ENCODE measurements at places on chromosomes 5 and 9. TPM values are rescaled to one million over a fixed set of nuclear protein-coding genes. Genes with fewer than 3 reads are reported as not detected.

DNA sequence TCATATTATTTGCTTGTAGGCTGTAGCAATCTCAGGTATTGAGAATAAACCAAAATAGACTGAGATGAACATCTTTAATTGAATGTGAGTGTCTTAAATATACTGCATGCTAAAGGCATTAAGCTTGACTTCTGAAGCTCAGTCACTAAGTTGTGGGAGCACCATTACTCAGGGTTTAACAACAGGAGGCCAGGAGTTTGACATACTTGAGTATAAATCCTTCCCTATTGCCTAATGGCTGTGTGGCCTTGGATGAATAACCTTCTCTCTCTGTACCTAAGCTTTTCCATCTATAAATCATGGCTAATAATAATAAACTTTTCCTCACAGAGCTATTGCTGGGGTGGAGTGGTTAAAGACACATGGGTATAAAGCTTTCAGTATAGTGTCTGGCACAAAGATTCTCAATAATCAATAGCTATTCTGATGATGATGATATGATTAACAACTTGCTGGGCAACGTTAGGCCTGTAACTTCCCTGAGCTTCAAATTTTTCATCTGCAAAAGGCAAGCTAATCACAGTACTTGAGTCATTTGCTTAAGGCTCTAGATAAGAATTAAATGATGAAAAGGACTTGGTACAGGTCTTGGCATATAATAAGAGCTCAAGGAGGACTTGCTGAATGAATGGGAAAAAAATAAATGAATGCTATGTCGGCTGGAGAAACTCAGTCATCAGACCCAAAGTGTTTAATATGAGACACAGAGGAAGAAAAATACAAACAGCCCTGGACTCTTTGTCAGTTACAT lies 174.0 kb upstream of the IL12B start:
- DNase-seq = no peak

DNA sequence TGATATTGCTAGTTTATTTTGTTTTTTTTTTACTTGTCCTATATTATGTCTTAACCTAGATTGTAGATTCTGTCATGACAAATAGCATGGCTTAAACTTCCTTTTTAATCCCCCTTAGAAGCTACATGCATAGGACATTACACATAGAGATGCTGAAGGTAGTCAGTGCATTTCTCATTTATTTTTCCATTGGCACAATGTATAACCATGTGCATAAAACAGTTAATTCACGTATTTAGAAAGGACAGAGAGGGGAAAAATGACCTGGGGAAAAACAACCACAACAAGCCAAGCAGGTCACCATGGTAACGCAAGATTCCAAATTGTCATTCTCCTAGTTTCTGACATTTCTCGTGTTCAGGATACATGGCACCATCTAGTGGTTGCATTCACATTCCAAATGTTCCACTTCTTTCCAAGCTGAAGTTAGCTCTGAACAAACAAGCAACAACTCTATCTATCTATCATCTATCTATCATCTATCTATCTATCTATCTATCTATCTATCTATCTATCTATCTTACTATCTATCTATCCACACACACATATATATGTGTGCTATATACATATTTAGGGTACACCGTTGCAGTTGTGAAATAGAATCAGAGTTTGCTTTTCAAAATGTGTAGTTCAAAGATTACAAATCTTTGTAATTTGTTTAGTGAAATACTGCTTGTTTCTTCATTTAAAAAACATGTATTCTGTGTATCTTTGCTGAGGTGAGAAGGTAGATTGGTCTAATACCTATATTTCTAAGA lies 487.2 kb upstream of the ST8SIA4 start:
- peak; percentile 37 for DNase-seq

- DNase-seq = no peak
Observed at GRCh38 chr9:106174346-106174745, 480.0 kb downstream of the TMEM38B start.

DNA sequence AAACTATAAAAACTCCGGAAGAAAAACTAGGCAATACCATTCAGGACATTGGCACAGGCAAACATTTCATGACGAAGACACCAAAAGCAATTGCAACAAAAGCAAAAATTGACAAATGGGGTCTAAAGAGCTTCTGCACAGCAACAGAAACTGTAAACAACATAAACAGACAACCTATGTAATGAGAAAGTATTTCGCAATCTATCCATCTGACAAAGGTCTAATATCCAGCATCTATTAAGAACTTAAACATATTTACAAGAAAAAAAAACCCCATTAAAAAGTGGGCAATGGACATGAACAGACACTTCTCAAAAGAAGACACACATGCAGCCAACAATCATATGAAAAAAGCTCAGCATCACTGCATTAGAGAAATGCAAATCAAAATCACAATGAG lies 498.6 kb downstream of the HINT1 start:
- DNase-seq = no peak

DNA sequence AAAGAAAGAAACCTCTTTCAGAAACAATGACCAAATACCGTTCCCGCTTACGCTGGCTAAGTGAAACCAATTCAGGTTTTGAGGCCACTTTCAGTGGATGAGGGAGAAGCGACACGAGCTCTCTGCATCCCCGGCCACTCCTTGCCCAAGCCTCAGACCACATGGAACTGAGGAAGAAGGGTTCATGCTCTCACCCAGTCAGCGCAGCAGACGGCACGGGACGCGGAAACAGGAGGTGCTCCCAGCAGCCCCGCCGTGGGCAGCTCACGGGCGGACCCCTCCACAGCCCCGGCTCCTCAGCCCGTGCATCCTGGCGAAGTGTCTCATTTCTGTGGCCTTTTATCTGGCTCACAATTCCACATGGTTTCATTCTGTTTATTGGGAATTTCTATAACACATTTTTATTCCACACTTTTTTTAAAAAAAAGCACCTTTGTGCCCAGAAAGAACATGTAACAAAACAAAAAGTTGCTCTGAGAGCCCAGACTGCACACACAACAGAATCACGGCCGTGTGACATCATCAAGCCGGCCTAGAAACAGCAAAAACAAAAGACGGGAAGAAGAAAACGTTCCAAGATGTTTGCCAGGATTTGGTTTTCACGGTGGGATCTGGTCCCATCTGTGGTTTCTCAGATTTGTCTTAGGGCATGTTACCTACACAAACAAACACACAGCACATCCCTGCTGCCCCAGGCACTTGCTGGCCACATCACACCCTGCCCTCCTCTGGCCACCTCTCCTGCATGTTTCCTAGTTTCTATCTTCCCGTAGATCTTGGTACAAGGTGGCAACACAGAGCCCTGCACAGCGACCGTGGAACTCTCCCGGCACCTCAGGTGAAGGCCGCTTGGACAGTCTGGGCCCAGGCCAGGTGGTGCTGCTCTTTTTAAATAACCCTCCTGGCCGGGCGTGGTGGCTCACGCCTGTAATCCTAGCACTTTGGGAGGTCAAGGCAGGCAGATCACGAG lies 16.2 kb downstream of the QSOX2 start:
- no peak for DNase-seq

GRCh38 chr5:59296317-59297264 lies 596.9 kb downstream of the PDE4D start:
- peak; percentile 49 for DNase-seq

DNA sequence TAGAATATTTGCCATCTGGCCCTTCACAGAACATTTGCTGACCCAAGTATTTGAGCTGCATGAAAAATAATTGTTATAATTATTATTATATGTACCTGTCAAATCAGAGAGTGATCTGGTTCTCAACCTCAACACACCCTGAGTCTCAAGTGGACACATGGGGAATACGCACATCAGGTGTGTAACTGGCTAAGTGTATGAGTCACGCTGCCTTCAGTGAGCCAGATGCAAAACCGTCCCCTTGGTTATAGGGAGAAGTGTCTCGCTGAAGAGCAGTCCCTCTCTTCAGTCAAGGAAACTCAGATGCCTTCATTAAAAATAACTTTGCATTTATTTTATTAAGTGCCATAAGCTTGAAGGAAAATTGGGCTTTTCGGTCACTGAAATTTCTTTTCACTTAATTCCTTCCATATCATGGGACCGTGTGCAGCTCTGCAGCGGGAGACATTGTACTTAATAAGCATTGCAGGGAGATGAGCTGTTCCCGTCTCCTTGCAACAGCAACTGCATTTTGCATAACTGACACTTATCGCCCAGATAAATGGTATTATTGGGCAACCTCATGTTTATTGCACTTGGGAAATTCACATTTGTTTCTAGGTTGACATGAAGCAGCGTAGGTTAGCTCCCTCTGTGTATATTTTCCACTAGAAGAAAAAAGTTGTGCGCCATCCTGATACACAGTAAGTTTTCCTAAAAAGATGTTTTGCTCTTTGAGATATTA lies 512.3 kb upstream of the DAP start:
- no peak for DNase-seq

DNA sequence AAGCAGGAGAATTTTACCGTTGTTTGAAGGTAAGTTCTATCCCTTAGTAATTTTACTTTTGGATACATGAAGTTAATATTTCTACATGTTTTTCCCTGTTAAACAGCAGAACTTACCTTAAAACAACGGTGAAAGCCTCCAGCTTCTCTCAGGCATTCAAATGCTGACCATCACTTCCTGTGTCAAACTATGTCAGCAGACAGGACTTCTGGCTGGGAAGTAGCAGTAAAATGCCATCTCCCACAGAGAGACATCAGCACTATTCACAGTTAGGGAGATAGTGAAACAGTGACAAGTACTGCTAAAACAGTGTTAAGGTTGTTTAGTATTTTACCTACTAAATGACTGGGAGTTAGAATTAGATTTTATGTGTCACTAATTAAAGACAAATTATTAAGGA lies 34.2 kb upstream of the GOLGA1 start:
- DNase-seq = no peak

- no peak for DNase-seq
Observed at GRCh38 chr5:142063878-142064331, 44.7 kb upstream of the NDFIP1 start.

- DNase-seq = no peak
Observed at GRCh38 chr5:102649731-102650130, 105.4 kb upstream of the PAM start.

- DNase-seq = no peak
Observed at GRCh38 chr5:169279125-169279524, 21.8 kb downstream of the SLIT3 start.

DNA sequence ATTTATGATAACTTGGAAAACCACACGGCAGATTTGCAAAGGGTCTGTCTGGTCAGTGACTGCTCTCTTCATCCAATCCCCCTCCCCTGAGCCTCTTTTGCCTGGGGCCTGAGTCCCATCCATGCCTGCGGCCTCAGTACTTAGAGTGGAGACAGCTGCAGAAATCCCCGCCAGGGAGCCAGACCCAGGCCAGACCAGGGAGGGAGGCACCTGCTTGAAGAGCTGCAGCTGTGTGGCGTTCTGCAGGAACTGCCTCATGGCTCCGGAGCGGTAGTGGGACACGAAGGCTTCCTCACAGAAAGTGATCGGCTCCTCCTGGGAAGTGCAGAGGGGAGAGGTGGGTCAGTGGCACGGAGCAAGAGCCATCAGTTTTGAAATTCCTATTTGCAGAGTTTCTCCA lies 101.6 kb downstream of the CRB2 start:
- no peak for DNase-seq

DNA sequence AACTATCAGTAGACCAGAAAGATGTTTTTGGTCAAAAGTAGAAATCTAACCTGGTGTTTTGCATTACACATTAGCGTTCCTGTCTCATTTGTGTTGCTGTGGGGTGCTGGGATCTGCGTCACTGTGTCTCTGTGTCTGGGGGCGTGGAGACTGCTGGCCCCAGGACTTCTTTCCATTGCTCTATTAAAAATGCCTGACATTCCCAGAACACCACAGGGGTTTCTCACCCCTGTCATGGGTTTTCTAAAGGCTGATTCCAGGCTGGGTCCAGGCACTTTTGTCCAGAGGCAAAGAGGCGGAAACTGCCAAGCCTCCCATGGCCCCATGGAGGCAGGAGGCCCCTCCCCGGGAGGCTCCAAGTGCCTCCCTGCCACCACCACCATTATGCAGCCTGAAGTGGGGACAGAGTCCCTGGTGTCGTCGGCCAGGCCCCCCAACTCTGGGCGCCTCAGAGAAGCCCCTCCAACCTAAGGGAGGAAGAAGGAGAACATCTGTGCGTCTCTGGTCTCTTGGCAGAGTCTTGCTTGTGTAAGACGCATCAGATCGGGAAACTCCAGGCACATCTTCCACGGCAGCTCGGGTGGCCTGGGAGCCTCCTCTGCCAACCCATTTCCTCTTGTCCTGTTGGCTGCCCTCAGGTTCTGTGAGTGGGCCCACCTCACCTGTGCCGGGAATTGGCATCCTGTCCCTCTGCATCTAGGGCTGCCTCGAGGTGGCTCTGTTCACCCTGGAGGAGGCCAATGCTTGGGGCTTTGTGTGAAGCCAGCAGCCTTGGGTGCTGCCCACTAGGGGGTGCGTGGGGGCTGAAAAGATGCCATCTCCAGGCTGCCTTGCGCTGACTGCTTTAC lies 13.8 kb upstream of the PLEKHG4B start:
- no peak for DNase-seq

- no peak for DNase-seq
Observed at GRCh38 chr5:139140591-139141071, 57.5 kb downstream of the SIL1 start.

DNA sequence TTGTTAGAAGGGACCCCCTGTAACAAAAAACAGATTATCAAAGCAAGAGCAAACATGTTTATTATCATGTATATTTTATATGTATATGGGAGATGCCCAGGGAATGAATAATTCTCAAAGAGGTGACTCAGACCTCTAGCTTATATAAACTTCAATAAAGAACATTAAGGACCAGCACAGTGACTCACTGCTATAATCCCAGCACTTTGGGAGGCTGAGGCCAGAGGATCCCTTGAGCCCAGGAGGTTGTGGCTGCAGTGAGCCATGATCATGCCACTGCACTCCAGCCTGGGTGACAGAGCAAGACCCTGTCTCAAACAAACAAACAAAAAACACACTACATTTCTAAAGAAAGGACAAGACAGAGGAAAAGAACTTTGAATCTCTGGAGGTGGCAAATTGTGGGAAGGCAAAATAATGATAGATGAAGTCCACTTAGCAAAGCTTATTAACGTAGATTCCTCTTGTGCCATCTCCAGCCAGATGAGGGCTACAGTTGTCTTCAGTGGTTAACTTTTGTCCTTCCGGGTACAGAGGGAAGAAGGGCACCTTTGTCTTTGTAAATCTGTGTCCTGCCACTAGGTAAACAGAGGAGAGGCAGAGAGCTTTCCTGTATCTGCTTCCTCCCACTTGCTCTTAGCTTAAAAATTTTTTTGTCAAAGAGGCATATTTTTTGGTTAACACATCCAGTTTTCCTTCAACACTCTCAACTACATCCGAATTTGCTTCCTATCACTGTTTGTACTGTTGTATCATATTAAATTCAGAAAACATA lies 7.5 kb upstream of the RFK start:
- DNase-seq = no peak

- no peak for DNase-seq
Observed at GRCh38 chr5:3143382-3143781, 391.9 kb upstream of the IRX2 start.

GRCh38 chr5:81213070-81213469 lies 20.1 kb upstream of the CKMT2 start:
- no peak for DNase-seq

PRDM9 gene
- not detected for total RNA-seq

TSLP gene
- total RNA-seq = 0.29 TPM

FBP1 gene
- total RNA-seq = 2.5 TPM

PCDHGA1 gene
- 0.68 TPM for total RNA-seq

FOXD1 gene
- total RNA-seq = 14.7 TPM

PTPRD gene
- 25.8 TPM for total RNA-seq

ARL10 gene
- total RNA-seq = 8.8 TPM

Measured in kidney epithelial cell (primary cell).